Kasumi-1 (cell line): ENCODE measurements at places on chromosomes 16 and 17.

DNA sequence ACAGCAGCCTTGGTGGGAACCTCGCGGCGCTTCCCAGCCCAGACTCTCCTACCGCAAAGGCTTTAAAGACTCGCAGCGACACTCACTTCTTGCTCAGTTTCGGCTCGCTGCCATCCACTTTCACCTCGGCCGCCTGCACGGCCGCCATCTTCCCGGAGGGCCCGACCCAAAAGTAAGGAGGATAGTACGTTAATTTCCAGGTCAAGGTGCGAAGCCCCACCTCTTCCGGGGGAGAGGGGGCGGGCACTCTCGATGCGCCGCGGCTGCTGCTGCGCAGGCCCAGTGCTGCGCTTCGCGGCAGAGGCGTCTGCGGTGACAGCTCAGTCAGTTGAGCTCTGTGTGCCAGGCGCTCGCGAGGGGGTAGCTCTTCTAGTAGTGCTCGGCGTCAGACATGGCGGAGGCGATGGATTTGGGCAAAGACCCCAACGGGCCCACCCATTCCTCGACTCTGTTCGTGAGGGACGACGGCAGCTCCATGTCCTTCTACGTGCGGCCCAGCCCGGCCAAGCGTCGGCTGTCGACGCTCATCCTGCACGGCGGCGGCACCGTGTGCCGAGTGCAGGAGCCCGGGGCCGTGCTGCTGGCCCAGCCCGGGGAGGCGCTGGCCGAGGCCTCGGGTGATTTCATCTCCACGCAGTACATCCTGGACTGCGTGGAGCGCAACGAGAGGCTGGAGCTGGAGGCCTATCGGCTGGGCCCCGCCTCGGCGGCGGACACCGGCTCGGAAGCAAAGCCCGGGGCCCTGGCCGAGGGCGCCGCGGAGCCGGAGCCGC lies at the start of the genes KARS1 and TERF2IP:
TSS of gene KARS1 (minus strand) at position 174 of the 773 bp plus-strand sequence. CDS start at position 148, 26 bp downstream.
TSS of gene TERF2IP (plus strand) at position 282 of the 773 bp plus-strand sequence. CDS start at position 392, 110 bp downstream.
- DNase-seq = peak; percentile 94

- DNase-seq = no peak
Observed at GRCh38 chr17:76013377-76013932, 12.8 kb downstream of the CDK3 start.

- no peak for DNase-seq
Observed at GRCh38 chr16:48507886-48508285, 102.1 kb downstream of the N4BP1 start.

DNA sequence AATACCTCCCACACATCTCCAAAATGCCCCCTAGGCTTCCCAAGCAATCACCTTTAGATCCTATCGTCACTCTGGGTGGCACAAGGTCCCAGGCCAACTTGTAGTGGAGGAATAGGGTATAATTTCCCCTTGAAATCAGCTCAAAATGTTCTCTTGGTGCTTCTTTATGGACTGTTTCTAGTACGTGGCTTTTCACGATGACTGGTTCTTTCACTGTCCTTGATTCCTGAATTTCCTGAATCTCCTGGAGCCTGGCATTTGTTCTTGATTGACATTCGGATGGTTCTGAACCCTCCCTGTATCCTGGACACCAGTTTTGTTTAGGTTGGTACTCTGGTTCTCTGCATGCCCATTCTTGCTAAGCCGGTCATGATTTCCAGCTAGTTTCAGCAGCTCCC lies 6.9 kb upstream of the VPS53 start:
- no peak for DNase-seq

DNA sequence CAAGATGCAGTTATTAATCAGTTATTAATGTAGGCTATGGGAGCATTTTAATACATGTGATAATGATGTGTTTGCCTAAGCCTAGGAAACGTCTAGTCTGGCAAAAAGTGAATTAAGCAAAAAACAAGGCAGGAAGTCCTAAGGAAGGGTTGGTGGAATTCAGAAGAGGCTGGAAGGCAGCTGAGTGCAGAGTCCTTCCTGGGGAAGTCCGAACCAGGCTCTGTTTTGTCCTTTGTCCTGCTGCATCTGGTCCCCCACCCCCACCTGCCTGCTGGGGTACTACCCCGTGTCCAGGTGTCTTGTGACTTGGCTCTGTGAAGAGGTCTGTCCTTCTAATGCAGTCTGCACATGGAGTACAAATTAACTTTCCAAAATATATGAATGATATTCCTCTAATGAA lies 1.5 kb upstream of the MYH10 start:
- no peak for DNase-seq

DNA sequence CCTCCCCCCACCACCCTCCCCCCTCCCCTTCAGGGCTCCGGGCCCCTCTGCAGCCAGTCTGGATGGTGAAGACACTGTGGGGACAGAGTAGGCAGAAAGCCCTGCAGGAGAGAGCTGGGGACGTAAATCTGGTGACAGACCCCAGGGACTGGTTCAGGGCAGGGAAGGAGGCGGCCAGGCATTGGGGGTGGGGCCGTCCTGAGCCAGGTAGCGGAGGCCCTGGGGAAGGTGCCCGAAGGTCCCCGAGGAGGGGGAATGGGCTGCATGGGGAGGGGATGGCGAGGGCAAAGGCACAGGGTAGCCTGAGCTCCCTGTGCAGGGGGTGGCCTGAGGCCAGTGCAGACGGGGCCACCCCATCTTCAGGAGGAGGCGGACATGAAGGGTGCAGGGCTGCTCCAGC lies 26.3 kb upstream of the CACNA1H start:
- no peak for DNase-seq

- no peak for DNase-seq
Observed at GRCh38 chr16:90009172-90009899, 9.9 kb downstream of the DBNDD1 start.

DNA sequence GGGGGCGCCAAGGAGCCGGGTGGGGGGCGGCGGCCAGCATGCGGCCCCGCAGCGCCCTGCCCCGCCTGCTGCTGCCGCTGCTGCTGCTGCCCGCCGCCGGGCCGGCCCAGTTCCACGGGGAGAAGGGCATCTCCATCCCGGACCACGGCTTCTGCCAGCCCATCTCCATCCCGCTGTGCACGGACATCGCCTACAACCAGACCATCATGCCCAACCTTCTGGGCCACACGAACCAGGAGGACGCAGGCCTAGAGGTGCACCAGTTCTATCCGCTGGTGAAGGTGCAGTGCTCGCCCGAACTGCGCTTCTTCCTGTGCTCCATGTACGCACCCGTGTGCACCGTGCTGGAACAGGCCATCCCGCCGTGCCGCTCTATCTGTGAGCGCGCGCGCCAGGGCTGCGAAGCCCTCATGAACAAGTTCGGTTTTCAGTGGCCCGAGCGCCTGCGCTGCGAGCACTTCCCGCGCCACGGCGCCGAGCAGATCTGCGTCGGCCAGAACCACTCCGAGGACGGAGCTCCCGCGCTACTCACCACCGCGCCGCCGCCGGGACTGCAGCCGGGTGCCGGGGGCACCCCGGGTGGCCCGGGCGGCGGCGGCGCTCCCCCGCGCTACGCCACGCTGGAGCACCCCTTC lies 484 bp downstream of the FZD2 start:
- DNase-seq = no peak

- no peak for DNase-seq
Observed at GRCh38 chr17:51818777-51819176, 339.7 kb downstream of the CA10 start.

DNA sequence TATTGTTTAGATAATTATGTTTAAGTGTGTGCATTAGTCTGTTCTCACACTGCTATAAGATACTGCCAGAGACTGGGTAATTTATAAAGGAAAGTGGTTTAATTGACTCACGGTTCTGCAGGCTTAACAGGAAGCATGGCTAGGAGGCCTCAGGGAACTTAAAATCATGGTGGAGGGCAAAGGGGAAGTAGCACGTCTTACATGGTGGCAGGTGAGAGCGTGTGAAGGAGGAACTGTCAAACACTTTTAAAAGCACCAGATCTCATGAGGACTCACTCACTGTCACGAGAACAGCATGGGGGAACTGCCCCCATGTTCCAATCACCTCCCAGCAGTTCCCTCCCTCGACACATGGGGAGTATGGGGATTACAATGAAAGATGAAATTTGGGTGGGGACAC lies 203.5 kb upstream of the GOT2 start:
- peak; percentile 73 for DNase-seq

- DNase-seq = peak; percentile 49
Observed at GRCh38 chr17:39461926-39462569, 762 bp downstream of the CDK12 start.

DNA sequence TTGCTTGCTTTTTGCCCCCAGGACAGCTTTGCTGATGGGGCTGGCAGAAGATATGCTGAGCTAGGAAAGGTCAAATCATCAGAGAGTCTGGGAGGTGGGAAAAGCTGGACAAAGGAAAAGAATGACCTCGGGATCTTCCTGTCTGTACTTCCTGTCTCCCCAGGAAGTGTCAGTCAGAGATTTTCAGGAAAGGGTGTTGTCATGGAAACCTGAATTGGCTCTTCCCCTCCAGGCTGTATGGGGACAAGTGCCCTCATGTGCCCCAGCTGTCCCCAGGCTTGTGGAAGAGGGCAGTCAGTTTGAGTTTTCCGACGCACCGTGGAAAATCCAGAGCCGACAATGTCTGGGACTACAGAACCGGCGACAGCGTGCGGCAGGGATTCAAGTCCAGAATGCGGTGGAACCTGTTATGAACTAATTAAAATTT lies 122.7 kb upstream of the ZFHX3 start:
- no peak for DNase-seq

- no peak for DNase-seq
Observed at GRCh38 chr16:78552716-78553115, 453.3 kb downstream of the WWOX start.
